Spleen (tissue), 13 donors: ENCODE measurements at places on chromosomes 13 and 19. TPM values are rescaled to one million over a fixed set of nuclear protein-coding genes. Genes with fewer than 3 reads are reported as not detected.

GRCh38 chr13:113460599-113460998 is 7.3 kb upstream of the ADPRHL1 start:
- no peaks in the 10 kb centered on the region for H3K27me3 ChIP-seq
- peak; percentile 33 for DNase-seq
- no peaks in the 10 kb centered on the region for H3K4me1 ChIP-seq
- no peak overlapping the region for H3K27ac ChIP-seq
- H3K36me3 ChIP-seq: peaks cover 85% of the 10 kb centered on the region
- H3K4me3 ChIP-seq: no peak overlapping the region

GRCh38 chr13:75258159-75258782 is 223.7 kb downstream of the TBC1D4 start:
- no peaks in the 10 kb centered on the region for H3K4me1 ChIP-seq
- no peaks in the 10 kb centered on the region for H3K36me3 ChIP-seq
- DNase-seq: no peak
- no peaks in the 10 kb centered on the region for H3K27me3 ChIP-seq

CD22 gene
- total RNA-seq: 251 TPM

DNA sequence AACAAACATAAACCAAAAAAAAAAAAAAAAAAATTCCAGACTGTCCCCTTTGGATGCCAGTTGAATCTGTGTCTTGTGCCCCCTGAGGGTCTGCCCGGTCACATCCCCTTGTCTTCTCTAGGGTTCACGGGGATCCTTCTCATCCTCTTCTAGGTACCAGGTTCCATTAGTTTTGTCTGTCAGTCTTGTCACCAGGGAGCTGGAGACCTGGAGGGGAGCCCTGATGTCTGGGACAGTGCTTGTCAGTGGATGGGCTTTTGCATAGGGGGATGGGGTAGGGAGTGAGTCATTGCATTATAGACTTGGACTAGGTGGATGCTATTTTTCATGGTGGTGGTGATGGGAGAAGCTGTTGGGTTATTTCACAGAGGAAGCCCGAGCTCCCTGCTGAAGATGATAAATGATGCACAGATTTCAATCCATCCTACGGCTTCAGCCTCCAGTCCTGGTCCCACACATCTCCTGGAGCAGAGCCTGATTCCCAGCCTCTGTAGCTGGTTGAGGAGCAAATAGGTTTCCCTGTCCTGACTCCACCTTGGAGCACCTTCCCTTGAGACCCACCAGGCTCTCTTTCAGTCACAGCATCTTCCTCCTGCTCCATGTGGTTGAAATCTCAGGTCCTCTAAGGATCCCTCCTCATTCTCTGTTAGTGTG is 26.0 kb downstream of the WTIP start:
- H3K4me3 ChIP-seq: no peak overlapping the region
- no peaks in the 10 kb centered on the region for H3K27me3 ChIP-seq
- no peak for DNase-seq
- H3K27ac ChIP-seq: no peak overlapping the region

DNA sequence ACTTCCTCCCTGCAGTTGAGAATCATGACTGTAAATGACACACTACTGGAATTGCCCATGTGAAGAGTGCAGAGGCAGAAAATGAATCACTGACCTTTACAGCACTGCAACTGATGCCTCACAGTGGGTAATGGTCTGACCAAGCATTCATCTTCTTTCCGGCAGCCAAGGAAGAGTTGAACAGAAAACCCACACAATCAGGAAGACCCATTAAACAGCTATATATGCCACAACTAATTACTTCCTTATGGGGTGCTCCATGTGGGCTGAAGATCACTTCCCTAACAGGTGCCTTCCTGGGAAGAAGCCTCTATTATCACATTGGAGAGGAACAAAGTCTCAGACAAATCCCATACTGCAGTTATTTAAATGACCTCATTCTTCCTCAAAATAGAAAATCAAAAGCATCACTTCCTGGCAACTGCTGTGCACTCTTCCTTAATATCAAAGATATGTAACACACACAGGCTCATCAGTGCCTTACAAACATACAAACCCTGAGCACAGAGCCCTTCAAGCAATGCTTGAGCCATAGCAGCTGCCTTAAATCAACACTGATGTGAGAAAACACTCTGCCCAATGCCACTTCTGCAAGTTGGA is 45.8 kb downstream of the RUBCNL start:
- no peak overlapping the region for H3K4me3 ChIP-seq
- no peak for DNase-seq
- no peaks in the 10 kb centered on the region for H3K27me3 ChIP-seq
- peak overlapping the region; percentile 55 for H3K27ac ChIP-seq
- peaks cover 46% of the 10 kb centered on the region for H3K4me1 ChIP-seq
- H3K36me3 ChIP-seq: peaks cover 43% of the 10 kb centered on the region

- H3K4me1 ChIP-seq: peaks cover 27% of the 10 kb centered on the region
- no peak overlapping the region for H3K4me3 ChIP-seq
- no peaks in the 10 kb centered on the region for H3K36me3 ChIP-seq
- H3K27me3 ChIP-seq: no peaks in the 10 kb centered on the region
Observed at GRCh38 chr13:111117961-111118360, 2.9 kb downstream of the ARHGEF7 start.

GRCh38 chr19:10701955-10702525 is 801 bp downstream of the QTRT1 start:
- H3K4me1 ChIP-seq: peaks cover 12% of the 10 kb centered on the region
- H3K27ac ChIP-seq: peak overlapping the region; percentile 64
- H3K27me3 ChIP-seq: no peaks in the 10 kb centered on the region
- H3K36me3 ChIP-seq: peaks cover 15% of the 10 kb centered on the region
- peak overlapping the region; percentile 68 for H3K4me3 ChIP-seq

DNA sequence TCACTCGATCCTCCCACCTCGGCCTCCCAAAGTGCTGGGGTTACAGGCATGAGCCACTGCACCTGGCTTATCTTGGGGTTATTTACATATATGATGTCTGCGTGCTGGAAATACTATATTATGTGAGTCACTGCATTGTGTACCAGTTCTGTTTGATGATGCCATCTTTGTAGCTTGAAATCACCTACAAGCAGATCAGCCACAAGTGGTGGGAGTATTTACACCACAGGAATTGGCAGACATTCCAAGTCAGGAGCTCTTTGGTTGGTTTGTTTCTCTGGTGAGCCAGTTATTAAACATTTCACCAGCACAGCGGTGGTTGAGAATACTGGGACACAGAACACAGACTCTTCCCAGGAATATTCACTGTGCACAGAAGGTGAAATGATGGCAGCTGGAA is 4.5 kb upstream of the TIMM44 start:
- no peak overlapping the region for H3K4me3 ChIP-seq
- no peaks in the 10 kb centered on the region for H3K36me3 ChIP-seq
- H3K4me1 ChIP-seq: peaks cover 19% of the 10 kb centered on the region
- H3K27ac ChIP-seq: no peak overlapping the region
- no peak for DNase-seq

- H3K4me1 ChIP-seq: no peaks in the 10 kb centered on the region
- DNase-seq: no peak
- no peaks in the 10 kb centered on the region for H3K27me3 ChIP-seq
- no peak overlapping the region for H3K4me3 ChIP-seq
- no peak overlapping the region for H3K27ac ChIP-seq
Observed at GRCh38 chr13:107211073-107211472, 643.1 kb upstream of the ARGLU1 start.

DNA sequence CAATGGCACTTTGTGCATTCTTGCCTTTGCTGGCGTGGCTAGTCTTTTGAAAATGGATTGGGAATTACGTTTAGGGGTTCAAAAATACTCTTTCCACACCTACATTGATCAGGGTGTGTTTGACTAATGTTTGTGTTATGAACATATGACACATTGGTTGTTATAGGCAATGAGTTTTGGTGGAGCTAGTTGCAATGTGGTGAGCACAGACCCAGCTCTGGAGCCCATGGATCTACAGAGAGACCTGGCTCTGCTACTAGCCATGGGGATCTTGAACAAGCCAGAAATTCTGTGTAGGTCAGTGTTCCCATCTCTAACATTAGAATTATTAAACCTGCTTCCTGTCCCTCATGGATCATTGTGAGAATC is 222.4 kb upstream of the UBL3 start:
- H3K4me1 ChIP-seq: no peaks in the 10 kb centered on the region
- no peak overlapping the region for H3K4me3 ChIP-seq
- no peak overlapping the region for H3K27ac ChIP-seq
